ENCODE measurements at places on chromosomes 2 and 18.

DNA sequence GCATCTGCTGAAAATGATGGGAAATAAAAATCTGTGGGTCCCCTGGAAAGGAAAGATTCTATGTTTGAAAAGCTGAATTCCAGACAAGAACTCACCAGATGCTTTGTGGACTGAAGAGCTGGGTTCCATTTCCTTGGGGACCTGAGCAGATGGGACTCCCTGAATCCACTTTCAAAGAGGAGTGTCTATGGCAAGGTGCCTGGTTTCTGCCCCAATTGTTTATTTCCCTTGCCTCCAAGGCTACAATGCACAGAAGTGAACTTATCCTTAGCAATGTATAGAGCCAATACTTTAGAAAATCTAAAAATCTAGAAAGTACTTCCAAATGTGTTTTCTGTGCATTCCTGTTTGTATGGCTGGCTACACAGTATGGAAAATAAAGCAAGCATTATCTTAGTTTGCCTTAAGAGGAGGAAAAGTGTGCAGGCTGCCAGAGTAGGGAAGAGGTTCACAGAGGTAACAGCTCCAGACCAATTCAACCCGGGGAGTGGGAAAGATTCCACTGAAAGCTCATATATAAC lies 420.5 kb downstream of the NRXN1 start:
- no peak for DNase-seq

GRCh38 chr2:201883606-201884369 lies 77.5 kb downstream of the CDK15 start:
- no peak for DNase-seq

DNA sequence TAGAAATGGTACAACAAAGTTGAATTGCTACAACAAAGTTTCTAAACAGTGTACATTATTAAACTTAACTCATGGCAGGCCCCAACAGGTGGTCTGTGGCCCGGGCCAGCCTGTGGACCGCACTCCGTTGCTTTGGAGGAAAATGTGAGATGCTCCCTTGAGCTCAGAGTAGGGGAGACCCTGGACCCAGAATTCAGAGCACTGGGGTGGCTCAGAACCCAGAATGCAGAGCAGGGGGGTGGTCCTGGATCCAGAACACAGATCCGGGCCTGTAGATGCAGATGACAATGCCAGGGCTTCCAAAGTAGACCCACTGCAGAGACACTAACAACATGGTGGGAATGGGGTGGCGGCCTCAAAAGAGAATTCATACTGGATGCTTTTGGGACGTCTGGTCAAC lies 311.0 kb downstream of the NDUFA10 start:
- DNase-seq: no peak

GRCh38 chr2:69017835-69018234 lies 4.9 kb downstream of the ANTXR1 start:
- DNase-seq: no peak

- no peak for DNase-seq
Observed at GRCh38 chr2:37459095-37459981, 114.9 kb downstream of the QPCT start.

GRCh38 chr2:230723363-230723762 lies 10.7 kb downstream of the CAB39 start:
- no peak for DNase-seq

DNA sequence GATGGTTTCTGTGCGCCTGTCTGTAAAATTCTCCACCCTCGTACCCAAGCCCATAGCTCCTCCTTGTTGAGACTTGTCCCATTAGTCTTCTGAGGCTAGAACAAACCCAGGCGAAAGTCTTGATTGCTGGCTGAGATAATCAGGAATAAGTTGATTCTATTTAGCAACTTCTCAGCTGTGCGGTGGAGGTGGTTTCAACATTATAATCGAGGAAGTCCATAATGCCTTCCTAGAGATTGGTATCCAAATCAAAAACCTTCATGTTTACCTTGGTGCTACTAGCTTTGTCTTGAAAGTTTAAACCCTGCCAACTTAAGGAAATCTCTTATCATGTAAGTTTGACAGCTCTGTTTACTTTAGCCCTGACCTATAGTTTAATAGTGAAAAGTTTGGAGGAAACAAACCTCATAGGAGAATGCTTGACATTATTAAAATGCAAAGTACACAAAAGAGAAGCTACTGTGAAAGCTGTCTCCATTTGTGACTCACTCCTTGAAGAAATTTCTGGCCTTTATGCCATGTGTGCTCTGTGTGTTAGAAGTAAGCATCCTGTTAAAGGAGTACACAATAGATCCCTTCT lies 36.6 kb upstream of the DSC1 start:
- peak; percentile 39 for DNase-seq

DNA sequence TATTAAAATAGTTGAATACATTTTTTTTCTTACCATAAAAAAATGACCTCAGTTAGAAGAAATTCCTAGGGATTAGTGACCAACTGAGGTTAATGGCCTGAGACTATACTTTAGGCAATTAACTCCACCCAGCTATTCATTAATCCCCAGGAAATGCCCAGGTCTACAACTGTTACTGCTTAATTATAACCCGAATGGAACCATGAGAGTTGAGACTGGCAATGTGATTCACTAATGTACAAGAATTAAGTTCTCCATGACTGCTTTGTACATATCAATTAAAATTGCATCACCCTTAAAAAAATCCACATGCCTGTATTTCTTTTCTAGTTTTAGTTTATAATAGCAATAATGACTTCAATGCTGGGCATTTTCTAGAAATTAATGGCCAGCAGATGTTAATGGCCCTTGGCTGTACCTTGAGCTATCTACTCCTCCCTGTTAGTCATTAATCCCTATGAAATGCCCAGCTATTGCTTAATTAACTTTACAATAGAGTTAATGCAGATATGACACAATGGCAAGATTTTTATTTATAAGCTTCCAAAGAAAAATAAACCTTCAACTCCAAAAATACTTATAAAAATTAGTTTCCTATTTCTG lies 44.1 kb downstream of the ERBB4 start:
- DNase-seq: no peak

DNA sequence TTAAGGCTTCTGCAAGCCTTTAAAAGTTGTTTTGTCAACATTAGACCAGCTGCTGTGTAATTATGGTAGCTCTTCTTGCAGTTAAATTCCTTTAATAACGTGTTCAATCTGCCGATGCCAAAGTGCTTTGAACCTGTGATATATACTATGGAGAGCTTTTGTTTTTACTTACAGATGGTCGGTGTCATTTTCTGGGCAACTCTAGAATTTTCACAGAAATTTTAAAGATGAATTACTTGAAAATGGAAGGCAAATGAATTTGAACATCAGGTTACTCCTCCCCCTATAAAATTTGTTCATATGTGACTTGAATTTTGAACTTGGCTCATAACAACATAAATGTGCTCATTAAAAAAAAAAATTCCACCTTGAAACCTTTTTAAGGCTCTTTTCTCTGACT lies 23.0 kb downstream of the LYPD6 start:
- no peak for DNase-seq

DNA sequence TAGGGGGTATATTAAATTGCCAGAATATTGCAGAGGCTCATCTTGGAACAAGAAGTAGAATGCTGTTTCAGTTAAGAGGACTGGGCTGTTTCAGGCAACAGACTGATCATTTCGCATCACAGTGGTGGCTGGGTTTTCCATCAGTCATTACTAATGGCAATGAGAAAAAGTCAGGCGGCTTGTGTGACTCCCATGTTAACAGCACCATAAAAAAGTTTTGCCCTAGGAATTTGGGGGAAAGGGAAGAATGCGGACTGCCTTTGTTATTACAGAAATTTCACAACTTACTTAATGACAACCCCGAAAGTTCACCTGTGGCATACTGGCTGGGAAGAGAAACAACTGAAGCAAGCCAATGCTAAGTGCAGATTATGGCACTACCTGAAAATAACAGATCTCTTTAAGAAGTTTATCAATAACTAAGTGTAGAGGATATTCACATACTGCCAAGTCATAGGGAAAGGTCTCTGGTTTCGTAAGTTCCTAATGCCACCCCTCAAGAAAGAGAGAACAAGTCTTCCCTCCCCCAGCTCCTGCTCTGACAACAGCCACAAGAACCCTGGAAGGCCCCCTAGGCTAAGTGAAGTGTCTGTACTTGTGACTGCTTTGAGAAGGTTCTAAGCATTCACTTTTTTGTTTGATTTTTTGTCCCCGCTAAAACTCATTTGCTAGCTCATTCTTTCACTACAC lies 40.5 kb upstream of the AP1S3 start:
- no peak for DNase-seq

DNA sequence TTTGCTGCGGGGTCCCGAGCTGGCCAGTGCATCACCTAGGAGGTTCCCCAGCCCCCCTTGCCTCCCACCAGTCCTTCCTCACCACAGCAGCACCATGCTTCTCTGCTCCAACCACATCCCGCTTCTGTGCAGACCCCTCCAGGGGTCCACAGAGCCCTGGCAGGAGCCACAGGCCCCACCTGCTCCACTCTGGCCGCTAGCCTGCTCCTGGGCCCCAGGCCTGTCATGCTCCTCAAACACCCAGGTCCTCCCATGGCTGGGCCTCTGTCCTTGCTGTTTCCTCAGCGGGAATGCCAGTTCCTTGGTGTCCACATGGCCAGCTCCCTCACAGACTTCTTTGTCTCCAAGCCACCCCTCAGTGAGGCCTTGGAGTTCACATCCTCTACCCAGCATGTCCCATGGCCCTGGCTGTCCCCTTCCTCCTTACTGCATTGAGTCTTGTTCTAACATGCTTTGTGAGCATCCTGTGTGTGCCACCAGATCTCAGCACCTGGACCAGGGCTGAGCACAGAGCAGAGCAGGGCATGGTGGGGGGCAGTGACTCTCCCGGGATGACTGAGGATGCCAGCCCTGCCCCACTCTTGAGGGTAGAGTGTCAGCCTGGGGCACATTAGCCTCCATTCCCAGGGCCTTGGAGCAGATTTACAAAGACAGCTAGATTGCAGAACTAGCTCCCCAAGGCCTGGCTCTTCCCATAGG lies 201.0 kb upstream of the HS6ST1 start:
- DNase-seq: no peak

GRCh38 chr2:196233021-196233804 lies 61.8 kb upstream of the STK17B start:
- DNase-seq: peak; percentile 67

- DNase-seq: peak; percentile 97
Observed at GRCh38 chr2:22843919-22844537, 541.0 kb upstream of the KLHL29 start.

- DNase-seq: no peak
Observed at GRCh38 chr2:216774620-216775019, 79.3 kb upstream of the IGFBP5 start.

DNA sequence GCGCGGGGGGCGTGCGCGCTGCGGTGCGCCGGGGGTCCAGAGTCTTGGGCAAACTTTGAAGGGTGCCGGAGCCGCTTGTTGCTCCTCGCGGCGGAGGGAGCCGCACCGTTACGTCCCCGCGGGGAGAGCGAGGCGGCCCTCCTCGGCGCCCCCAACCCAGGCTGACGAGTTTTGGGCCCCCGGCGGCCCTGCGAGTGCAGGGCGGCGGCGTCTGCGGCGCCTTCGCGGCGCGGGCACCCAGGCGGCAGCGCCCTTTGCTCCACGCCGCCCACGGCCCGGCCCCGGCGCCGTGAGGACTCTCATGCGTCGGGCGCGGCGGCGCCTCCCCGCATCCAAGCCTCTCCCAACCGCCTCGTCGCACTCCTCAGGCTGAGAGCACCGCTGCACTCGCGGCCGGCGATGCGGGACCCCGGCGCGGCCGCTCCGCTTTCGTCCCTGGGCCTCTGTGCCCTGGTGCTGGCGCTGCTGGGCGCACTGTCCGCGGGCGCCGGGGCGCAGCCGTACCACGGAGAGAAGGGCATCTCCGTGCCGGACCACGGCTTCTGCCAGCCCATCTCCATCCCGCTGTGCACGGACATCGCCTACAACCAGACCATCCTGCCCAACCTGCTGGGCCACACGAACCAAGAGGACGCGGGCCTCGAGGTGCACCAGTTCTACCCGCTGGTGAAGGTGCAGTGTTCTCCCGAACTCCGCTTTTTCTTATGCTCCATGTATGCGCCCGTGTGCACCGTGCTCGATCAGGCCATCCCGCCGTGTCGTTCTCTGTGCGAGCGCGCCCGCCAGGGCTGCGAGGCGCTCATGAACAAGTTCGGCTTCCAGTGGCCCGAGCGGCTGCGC lies 814 bp downstream of the FZD7 start:
- no peak for DNase-seq

DNA sequence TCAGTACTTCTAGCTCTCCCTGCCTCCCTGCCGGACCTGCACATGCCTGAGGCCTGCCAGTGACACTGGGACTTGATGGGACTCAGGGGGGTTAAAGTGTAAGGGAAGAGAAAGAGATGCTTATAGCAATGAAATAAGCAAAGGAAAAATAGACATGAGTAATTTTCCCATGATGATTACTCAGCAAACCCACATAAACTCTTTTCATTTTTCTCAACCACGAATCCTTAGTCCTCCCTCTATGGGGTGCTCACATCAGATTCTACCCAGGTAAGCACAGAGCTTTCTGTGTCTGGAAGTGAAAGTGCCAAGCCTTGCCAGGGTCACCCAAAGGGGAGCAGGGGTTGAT lies 44.8 kb upstream of the ANKRD62 start:
- peak; percentile 79 for DNase-seq

DNA sequence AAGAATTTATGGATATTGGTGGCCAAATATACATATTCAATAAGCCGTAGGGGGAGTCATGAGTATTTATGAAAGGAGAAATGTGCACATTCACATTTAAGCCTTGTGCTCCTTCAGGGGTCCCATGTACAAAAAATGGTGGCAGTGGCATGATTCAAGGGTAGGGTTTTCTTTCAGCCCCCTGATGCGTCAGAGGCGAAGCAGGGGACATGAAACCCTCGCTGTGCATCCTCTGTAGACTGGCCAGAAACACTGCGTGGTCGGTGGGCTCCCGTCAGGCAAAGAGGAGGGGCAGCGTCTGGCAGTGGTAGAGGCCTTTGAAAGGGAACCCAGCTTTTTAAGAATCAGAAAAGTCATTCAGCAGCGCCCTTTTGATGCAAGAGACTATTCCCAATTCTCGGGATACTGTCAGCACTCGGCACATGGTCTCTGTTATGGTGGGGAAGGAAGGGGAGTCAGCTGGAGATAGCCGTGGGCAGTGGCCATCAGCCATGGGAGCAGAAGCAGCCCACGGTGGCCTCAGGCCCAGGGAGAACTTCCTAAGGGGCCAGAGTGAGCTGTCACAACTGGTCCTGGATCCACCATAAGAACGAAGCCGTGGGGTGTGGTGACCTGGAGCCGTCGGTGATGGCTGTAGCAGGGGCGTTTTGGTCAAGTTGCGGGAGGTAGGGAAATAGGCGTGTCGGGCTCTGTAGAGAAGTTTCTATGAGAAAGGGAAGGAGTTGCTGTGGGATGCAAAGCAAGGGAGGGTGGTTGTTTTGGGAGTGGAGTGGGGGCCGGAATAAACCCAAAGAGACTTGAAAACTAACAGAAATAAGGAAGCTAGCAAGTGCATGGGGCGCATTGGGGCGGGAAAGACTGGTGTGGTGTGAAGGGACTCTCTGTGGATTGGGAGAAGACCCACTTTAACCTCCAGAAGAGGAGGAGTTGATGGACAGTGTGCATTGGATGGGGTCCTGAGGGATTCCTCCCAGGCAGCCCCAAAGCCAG lies 95.6 kb downstream of the SH3BP4 start:
- no peak for DNase-seq

GRCh38 chr2:41647468-41648050 lies 400.3 kb upstream of the PKDCC start:
- DNase-seq: no peak
